ENCODE measurements at places on chromosomes 11 and 22.

- no peak for DNase-seq
Measured at GRCh38 chr11:76501526-76502202, 56.8 kb downstream of the EMSY start.

GRCh38 chr11:79438631-79439409 is 2.0 kb downstream of the TENM4 start:
- peak; percentile 49 for DNase-seq

- peak; percentile 70 for DNase-seq
Measured at GRCh38 chr22:22884010-22884887, 3.4 kb upstream of the IGLL5 start.

- DNase-seq, result peak; percentile 5
Measured at GRCh38 chr22:28021998-28022660, 103.1 kb upstream of the PITPNB start.

DNA sequence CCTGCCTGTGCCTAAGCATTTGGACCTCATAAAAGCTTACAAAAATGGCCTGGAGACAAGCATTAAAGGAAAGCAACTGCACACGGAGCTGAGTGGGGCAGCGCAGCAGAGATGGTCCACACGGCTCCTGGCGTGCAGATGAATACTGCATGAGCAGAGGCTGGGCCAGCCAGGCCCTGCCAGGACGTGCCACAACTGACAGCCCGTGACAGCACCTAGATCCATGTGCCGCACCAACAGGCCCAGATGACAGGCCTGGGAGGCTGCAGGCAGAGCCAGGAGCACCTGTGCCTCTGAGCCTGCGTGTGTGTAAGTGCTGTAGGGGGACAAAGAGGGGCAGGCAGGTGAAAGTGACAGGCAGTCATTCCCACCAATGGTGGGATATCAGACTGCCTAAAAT is 33.4 kb downstream of the MICAL3 start:
- DNase-seq, result no peak

GRCh38 chr11:42407341-42407740 is 904.5 kb upstream of the API5 start:
- DNase-seq, result no peak

DNA sequence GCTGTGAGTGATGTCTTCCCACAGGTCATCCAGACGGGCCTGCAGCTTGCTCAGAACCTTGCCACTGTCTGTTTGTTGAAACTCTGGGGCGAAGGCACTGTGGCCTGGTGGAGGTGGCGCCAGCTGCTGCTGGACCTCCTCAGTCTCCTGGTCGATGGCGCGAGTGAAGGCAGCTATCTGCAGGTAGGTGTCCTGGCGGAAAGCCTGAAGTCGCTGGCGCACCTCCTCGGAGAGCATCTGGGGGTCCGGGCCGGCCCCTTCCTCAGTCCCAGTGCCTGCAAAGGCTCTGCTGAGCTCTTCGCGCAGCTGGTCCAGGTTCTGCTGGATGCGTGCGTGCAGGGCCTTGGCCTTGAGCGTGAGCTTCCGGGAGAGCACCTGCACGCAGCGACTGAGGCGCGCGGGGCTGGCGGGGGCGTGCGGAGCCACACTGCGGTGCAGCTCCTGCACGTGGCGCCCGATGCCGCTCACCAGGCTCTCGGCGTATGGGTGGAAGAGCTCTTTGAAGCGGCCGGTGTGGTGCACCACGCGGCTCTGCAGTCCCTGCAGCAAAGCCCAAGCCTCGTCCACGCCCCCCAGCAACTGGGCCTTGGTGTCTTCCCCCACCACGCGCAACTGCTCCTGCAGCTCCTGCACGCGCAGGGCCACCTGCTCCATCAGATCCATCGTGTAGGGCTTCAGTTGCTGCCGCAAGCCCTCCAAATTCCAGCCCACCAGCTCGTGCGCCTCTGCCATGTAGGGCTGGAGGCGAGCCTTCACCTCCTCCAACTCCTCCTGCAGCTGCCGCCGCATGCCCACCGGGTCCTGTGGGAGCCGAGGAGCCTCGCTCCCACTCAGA is 1.3 kb downstream of the APOA5 start:
- no peak for DNase-seq

- no peak for DNase-seq
Measured at GRCh38 chr22:27627444-27627833, 174.1 kb downstream of the MN1 start.

DNA sequence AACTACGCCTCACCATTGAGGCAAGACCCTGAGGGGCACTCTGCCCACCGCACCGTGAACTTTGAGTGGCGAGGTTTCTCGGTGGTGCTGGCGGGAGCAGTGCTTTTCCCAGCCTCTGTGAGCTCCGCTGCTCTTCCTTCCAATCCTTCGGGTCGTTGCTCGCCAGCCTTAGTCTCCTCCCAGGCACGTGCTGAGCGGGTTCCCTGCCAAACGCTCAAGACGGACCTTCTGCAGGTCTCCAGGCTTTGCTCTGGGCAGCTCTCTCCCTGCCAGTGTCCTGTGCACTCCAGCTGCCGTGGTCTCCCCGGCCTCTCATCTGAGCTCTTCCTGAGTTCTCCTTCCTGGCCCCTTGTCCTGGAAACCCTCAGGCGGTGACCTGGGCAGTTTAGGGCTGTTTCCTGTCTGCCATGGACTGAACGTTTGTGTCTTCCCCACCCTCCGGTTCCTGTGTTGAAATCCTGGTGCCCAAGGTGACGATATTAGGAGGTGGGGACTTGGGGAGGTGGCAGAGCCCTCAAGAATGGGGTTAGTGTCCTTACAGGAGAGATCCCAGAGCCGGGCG is 11.2 kb upstream of the MUC6 start:
- no peak for DNase-seq

- peak; percentile 67 for DNase-seq
Measured at GRCh38 chr11:76769645-76770586, 13.2 kb upstream of the TSKU start.

GRCh38 chr11:31419669-31420068 is 50.0 kb downstream of the DNAJC24 start:
- DNase-seq, result no peak
